Fibroblast of skin of right quadriceps (primary cell): ENCODE measurements at places on chromosomes 12 and 14.

DNA sequence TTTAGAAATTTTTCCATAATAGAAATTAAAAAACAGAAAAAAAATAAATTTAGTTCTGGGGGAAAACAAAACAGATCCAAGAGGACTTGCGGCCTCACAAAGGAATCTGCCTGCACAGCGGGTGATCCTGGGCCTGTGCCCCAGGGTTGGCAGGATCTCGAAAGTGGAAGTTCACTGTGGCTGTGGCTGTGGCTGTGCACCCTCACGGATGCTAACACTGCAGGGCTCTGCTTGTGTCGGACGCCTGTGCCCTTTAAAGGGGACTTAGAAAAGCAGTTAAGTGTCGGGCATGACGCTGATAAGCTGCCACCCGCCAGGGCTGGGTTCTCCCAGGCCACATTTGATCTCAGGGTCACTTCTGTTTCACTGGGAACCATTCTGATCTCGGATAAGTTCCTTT, 209.1 kb downstream of the TTC7B start:
- DNase-seq: no peak

- no peak for DNase-seq
These were observed 184.6 kb upstream of the NAV3 start for GRCh38 chr12:77645966-77646598.

GRCh38 chr14:100540926-100541620, 46.1 kb downstream of the BEGAIN start:
- no peak for DNase-seq

DNA sequence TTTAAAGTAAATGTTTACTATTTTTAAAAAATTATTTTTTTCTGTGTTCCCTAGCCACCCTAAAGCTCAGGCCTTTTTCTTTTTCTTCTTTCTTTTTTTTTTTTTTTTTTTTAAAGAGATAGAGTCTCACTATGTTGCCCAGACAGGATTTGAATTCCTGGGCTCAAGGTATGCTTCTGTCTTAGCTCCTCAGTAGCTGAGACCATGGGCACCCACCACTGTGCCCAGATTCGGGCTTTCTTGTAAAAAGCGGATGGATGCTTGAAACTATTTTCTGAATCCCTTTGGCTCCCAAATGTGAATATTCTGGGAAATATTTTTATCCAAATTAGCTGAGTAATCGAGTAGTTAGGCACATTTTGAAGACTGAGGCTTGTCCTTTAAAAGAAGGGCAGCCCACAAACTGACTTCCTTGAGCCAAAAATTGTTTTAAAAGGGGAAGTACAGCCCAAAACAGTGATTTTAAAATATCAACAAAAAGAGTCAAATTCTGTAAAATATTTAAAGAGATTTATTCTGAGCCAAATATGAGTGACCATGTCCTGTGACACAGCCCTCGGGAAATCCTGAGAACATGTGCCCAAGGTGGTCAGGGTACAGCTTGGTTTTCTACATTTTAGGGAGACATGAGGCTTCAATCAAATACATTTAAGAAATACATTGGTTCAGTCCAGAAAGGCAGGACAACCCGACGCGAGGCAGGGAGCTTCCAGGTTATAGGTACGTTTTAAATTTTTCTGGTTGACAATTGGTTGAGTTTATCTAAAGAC, 28.8 kb upstream of the HIGD1C start:
- DNase-seq: no peak

DNA sequence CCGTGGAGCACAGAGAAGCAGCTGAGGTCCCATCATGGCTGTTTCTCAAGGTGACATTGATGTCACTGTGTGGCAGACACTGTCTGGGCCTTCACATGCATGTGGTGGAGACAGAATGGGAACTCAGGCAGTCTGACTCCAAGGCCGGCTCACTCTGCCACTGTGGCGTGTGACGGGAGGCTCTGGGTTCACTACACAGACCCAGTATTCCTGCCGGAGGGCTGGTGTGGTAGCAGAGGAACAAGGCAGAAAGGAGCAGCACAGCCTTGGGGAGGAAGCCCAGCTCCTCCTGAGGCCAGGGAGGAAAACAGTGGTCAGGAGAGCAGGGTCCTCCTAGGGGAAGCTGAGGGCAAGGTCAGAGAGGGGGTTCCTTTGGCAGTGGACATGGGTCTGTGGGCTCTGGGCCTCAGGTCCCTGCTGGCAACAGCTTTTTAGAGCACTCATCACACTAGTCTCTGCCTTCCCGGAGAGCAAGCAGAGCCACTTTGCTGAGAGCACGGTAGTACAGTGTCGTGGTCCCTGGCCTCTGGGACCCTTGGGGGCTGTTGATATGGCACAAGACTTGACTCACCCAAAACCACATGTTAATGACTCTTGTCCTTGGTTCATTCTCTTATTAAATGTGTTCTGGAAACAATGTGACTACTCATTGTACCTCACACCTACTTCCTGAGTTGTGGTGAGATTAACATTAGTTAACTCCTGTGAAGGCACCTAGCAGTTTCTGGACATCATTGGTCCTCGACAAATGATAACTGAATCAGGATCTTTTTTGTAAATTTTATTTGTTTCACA, 21.3 kb downstream of the DCAF4 start:
- DNase-seq: no peak
